KG1 (cell line): ENCODE measurements at places on chromosomes 6 and 20.

DNA sequence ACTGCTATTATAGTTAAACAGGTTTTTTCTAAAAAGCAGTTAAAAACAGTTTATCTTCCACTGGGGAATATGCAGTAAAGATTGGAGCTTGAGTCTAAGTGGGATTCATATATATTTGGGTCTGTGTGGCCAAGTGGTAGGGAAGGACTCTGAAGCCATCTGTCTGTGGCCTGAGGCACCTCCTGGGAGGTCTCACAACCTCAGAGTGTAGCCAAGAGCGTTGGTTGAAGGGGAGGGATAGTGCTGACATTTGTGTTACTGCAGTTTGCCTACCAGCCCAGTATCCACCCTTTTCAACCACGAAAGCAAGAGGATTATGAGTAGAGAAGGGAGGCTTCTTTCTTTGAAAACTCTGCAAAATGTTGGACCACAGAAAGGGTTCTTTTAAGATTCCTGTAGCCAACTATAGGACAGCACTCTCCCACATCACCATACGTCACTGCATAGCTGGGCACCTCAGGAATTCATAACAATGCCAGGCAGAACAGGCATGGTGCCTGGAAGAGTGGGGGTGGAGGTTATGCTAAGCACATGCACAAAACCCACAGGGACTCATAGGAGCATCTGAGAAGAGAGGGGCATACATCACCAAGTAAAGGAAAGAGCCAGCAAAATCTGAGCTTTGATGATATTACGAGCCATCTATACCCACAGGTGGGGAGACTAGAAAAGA is 90.5 kb upstream of the HEY2 start:
- DNase-seq, result no peak

- no peak for DNase-seq
Observed at GRCh38 chr6:133811557-133811956, 77.4 kb upstream of the TCF21 start.

GRCh38 chr6:29793036-29793356 is 34.6 kb upstream of the HLA-G start:
- DNase-seq, result no peak

DNA sequence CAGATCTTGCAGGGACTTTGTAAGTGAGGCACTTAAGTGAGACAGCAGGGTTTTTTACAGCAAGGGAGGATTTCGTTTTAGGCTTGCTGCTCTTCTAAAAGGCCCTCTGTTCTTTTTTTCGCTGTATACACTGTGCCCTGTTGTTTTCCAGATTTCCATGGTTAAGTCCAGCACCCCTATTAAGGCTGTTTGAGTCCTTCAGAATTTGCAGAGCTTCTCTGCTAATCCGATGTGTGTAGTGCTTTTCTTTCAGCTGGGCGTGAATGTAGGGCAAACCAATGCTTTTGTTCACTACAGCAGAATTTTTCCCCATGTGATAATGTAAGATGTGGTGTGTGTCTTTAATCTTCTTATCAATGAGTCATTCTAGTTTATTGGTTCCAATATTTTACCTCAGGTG is 200.5 kb upstream of the RREB1 start:
- DNase-seq, result no peak

GRCh38 chr6:137736048-137736818 is 130.8 kb upstream of the TNFAIP3 start:
- no peak for DNase-seq

GRCh38 chr6:46052479-46052878 is 36.8 kb upstream of the CLIC5 start:
- no peak for DNase-seq

- no peak for DNase-seq
Observed at GRCh38 chr20:55057779-55058415, 582.5 kb downstream of the DOK5 start.

DNA sequence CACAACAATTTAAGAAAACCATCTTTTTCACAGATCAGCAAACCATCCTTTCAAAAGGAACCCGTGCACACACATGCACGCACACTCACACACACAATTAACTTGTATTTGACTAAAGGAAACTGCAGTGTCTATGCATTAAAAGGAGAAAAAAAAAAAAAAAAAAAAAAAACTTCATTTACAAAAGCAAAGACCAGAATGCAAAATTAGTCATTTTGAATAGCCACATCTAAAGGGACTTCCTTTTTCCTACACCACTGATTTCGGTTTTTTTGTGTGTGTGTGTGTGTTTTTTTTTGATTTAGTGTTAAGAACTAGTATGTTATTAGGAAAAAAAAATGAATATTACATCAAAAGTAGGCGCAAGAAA is 6.3 kb downstream of the ZMYND8 start:
- DNase-seq, result no peak

- DNase-seq, result no peak
Observed at GRCh38 chr20:19122395-19122794, 90.0 kb upstream of the SLC24A3 start.

- no peak for DNase-seq
Observed at GRCh38 chr20:7378864-7379605, 561.2 kb downstream of the HAO1 start.

DNA sequence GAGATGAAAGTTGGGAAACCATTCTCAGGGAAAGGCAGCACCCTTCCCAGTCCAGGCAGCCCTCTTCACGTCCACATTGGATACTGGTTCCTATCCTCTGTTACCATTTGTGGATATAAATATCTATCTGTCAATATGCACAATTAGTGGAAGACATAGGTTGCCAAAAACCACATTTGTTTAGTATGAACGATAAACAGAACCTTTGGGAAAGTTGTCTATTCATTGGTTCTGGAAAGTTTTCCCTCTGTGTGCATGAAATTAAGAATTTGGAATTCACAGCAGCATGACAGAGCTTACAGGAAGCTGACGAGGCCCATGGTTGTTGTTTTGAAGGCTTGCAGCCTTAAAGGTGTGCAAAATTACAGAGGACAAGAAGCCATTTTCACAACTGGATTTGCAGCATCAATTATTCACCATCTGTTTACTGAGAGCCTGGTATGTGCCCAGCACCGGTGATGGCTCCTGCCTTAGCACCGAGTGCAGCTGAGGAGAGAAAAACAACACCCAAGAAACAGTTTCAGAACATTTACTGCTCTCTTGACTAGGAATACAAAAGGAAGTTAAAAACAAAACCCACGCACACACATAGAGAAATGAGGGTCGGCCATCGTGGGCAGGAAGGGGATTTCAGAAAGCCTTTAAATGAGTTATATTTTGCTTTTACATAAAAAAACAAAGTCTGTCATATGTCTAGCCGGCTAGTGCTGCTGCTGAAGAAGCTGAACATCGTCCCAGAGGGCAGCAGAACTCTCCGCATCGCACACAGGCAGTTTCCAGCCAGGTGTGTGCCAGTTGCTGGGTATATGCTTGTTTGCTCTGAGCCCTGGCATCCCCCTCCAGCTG is 319.6 kb downstream of the FARS2 start:
- no peak for DNase-seq

GRCh38 chr6:34037151-34037550 is 108.7 kb downstream of the GRM4 start:
- no peak for DNase-seq

GRCh38 chr6:77650098-77650663 is 2.7 kb upstream of the MEI4 start:
- no peak for DNase-seq

GRCh38 chr20:9228774-9229450 is 160.0 kb downstream of the PLCB4 start:
- DNase-seq, result no peak

DNA sequence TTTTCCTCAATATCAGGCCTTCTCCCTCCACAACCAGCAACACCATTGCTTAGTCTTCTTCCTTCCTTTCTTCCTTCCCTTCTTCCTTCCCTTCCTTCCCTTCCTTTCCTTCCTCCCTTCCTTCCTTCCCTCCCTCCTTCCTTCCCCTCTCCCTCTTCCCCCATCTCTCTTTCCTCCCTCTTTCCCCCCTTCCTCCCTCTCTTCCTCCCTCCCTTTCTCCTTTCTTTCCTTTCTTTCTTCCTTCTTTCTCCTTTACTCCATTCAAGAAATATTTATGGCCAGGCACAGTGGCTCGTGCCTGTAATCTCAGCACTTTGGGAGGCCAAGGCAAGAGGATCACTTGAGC is 66.4 kb upstream of the SIRPA start:
- no peak for DNase-seq

- no peak for DNase-seq
Observed at GRCh38 chr20:2206957-2207769, 88.6 kb upstream of the TGM3 start.

DNA sequence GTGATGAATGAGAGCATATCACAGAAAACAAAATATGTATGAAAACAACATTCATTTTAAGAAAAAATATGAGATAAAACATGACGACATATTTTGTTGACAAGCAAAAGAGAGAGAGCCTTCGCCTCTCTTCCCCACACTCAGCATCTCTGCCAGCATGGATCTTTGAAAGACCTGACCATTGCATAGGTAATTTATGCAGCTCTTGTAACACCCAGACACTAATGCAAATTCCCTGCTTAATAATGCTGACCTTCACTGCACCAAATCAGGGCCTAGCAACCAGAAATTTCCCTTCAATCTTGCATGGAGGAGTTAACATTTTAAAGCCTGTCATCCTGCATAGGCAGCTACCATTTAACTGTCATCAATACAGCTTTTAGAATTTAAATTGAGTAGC is 50.0 kb upstream of the CNR1 start:
- no peak for DNase-seq

- no peak for DNase-seq
Observed at GRCh38 chr6:136969930-136970329, 47.8 kb downstream of the SLC35D3 start.

DNA sequence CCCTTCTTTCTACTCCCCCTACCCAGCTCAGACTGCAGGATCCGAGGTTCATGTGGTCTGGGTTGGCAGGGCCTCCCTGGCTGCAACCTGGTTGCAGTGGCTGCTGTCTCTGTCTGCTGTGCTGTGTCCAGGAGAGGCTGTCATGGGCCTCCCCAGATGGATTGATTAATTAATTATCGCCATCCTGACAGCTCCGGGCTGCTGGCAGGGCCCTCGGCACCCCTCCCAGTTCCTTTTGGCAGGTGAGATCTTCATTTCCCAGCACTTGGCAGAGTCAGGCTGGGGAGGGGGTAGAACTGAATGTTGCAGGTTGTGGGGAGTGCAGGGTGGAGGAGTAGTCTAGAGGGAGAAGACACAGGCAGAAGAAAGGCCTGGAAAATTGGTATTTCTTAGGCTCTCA is 56.7 kb upstream of the ZFAND3 start:
- no peak for DNase-seq

GRCh38 chr6:74357321-74357720 is 661.3 kb downstream of the CD109 start:
- no peak for DNase-seq

- no peak for DNase-seq
Observed at GRCh38 chr20:20340443-20340842, 27.5 kb upstream of the INSM1 start.

GRCh38 chr6:128932061-128932460 is 49.1 kb downstream of the LAMA2 start:
- DNase-seq, result no peak

GRCh38 chr6:27700337-27700736 is 211.9 kb downstream of the OR2B2 start:
- no peak for DNase-seq

GRCh38 chr20:5780846-5781217 is 30.6 kb downstream of the SHLD1 start:
- no peak for DNase-seq

GRCh38 chr6:169669889-169670288 is 31.9 kb downstream of the WDR27 start:
- DNase-seq, result no peak

- no peak for DNase-seq
Observed at GRCh38 chr20:49750611-49751396, 37.1 kb upstream of the B4GALT5 start.

DNA sequence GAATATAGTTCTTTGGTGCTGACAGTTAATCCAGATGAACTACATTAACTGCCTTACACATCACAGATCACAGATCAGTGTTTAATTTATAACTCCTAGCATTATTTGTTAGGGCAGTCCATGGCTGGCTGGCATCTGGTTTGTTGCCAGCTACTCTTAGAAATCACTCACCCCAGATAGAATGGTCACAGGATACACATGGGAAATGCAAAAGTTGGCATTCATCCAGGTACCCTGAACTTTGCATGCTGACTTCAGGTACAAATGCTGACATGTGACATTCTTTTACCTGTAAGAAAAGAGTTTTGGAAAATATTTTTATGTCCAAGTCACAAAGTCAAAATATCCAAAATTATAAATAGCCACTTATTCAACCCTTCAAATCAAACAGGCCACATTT is 20.2 kb downstream of the FBXL4 start:
- no peak for DNase-seq

GRCh38 chr20:23118766-23119165 is 32.6 kb upstream of the CD93 start:
- DNase-seq, result no peak

DNA sequence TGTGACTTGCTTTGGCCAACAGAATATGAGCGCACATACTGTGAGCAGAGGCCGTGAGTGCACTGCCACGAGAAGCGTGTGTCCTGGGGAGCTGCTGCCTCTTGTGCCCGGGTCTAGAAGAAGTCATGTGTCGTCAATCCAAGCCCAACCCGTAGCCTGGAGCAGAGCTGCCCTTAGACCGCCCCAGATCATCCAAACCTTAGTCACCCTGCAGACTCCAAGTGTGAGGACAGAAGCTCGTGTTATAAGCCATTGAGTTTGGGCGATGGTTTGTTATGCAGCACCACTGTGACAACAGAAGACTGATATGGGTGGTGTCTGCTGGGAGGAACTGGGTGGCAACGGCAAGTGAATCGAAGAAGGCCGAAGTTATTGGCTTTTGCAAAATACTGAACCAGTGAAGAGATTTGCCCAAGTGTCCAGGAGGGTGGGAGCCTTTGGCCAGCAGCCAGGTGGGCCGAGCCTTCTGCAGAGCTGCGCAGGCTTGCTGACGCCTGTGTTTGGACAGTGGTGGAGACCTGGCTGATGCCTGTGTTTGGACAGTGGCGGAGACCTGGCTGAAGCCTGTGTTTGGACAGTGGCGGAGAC is 101.3 kb upstream of the SULF2 start:
- DNase-seq, result no peak
